CD4-positive, alpha-beta memory T cell (primary cell): ENCODE measurements at places on chromosomes 13 and 19. TPM values are rescaled to one million over a fixed set of nuclear protein-coding genes. Genes with fewer than 3 reads are reported as not detected.

Gene TLE6
- polyA plus RNA-seq, result not detected

DNA sequence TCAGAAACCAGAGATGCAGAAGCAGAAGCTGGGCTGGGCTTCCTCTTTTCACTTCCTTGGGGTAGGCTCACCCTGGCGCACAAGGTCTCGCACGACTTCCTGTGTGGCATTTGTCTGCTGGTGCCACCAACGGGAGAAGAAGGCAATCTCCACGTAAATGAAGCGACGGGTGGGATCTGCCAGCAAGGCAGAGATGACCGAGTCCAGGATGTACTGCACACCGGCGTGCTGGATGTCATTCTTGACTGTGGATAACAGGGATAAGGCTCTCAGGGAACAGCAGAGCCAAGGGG lies 1.3 kb downstream of the MAN2B1 start:
- DNase-seq, result peak; percentile 73

Gene KCNC3
- not detected for polyA plus RNA-seq

DNA sequence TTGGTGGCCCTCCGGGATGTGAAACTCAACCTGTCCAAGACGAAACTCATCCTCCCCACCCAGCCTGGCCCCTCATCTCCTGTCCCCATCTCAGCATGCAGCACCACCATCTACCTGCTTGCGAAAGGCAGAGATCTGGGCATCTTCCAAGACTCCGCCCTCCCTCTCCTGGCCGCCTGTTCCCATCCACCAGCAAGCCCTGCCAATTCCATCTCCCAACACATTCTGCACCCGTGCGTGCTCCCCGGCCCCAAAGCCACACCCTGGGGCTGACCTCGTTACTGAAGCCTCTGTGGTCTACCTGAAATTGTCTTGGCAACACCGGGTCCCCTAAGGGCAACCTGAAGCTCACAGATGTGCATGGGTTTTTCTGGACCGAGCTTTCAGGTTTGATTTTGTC lies 13.2 kb upstream of the CAMSAP3 start:
- no peak for DNase-seq

DNA sequence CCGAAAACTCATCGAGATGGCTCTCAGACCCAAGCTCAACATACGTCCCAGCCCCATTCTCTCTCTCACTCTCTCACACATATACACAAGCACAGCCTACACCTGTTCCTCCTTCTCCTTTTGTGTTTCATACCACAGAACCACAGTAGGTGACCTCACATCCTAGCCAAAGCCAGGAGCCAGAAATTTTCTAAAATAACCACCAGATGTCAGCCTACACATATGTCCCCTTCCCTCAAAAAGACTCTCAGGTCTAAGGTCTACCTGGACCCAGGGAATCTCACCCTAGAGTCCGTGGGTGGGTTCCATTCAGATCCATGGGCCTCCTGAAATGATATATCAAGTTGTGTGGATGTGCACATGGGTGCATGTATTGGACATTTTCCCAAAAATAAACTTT lies 104.2 kb upstream of the IPO5 start:
- no peak for DNase-seq

Gene CYP2F1
- not detected for polyA plus RNA-seq

GRCh38 chr19:32105527-32106310 lies 239.7 kb upstream of the ZNF507 start:
- DNase-seq, result no peak

GRCh38 chr19:16721051-16721450 lies 1.4 kb downstream of the NWD1 start:
- DNase-seq, result no peak

Gene LIG4
- 6.6 TPM for polyA plus RNA-seq

DNA sequence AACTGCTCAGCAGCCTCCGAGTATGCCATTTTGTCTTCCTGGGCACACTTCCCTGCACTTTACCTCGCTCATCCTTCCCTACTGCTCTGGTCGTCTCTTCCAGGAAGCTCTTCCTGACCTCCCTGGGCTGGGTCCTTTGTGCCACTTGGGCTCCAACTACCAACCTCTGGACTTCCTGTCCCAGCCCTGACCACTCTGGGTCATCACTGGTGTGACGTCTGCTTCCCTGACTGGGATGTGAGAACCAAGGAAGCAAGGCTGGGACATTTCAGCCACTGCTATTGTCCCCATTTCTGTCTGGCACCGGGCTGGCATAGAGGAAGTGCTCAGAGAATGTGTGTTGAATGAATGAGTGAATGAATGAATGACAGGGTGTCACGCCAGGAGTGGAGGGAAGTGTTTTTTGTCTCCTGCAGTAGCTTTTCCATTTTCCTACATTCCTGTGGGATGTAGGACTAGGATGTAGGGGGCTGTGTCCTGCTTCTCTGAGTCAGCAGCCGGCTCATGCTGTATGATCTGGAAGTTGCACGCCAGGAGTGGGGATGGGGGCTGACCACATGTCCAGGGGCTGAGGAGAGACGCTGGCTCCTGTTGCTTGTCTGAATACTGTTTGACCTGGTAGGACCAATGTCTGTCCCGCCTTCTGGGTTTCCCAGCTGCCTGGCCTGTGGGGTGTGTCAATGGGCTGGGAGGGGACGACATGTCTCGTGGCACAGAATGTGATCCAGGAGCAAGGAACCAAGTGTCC lies 14.7 kb downstream of the NOVA2 start:
- DNase-seq, result no peak

GRCh38 chr13:80199585-80200292 lies 141.2 kb downstream of the SPRY2 start:
- DNase-seq, result no peak
